ENCODE measurements at places on chromosomes 2 and 18.

- DNase-seq = no peak
These were observed 570.8 kb upstream of the GYPC start for GRCh38 chr2:126085011-126085795.

GRCh38 chr18:63262369-63263335 is 56.9 kb downstream of the BCL2 start:
- no peak for DNase-seq

DNA sequence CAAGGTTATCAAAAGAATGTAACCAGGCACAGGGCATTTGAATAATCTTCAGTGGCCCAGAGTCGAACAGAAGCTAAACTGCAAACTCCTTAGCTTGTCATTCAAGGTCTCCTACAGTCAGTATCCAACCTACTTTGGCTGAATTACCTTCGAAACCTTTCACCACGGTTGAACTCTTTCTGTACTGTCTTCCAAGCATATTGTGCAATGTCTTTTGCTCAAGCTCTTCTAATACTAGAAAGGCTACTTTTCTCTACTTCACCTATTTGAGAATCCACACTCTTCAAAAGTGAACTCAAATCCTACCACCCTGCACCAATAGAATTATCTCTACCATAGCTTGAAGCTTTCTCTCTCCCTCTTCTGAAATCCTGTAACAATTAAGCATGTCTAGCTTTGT is 142.9 kb downstream of the NR4A2 start:
- DNase-seq = no peak

DNA sequence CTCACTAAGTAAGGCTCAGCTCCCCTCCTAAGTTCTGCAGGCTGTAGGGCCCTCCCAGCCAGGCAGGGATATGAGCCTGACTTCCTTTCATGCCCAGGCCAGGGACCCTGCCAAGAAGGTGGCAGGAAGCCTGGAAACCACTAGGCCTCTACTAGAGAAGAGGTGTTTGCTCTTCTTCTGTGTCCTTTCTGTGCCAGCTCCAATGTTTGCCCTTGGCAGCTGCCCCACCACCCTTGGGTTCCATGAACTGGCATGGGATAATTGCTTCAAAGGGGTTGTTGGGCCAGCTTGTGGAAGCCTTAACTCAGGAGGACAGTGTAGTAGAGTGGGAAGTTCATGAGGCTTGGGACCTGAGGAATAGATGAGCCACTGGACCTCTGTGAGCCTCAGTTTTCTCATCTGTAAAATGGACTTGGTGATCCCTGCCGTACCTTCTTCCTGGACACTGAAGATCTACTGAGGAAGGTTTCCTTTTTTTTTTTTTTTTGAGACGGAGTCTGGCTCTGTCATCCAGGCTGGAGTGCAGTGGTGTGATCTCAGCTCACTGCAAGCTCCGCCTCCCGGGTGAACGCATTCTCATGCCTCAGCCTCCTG is 3.9 kb downstream of the SLC35F6 start:
- DNase-seq = no peak

DNA sequence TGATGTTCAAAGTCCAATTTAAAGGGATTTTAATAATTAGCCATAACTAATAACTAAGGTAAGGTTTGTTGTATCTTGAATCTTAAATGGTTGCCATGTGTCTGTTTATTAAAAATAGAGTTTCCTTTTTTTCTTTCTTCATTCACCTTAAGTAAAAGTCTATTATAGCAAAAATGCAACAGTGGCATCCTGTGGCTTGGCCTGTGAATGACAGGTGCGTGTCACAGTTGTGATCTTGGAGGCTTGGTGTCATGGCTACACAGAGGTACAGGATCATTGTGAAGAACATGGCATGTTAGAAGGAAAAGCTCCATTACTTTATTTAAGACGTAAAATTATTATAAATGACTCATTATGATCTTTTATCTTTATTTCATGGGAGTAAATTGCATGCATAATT is 246.1 kb downstream of the BCL2 start:
- DNase-seq = no peak

Data from T-cell (primary cell).